GM23338 (cell line): ENCODE measurements at places on chromosomes 3 and 15. TPM values are rescaled to one million over a fixed set of nuclear protein-coding genes. Genes with fewer than 3 reads are reported as not detected.

Gene ITPKA
- 1.5 and 2.1 TPM in 2 replicates for total RNA-seq

- DNase-seq, result peak; percentile 75
Measured at GRCh38 chr3:44318891-44319311, 19.7 kb upstream of the TCAIM start.

DNA sequence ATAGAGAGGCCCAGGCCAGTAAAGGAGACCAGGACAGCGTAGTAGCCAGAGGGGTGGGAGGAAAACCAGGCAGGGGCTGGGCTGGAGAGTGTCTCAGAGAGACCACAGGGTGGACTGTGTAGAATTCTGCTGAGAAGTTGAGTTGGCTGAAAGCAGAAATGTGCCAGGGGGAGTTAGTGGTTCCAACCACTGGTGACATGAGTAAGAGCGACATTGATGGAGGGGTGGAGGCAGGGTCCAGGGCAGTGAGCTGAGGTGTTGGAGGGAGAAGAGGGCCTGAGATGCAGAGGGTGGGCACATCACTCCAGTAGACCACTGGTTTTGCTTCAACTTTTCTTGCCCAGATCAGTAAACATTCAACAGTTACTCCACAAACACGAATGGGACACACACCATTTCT lies 106.5 kb downstream of the ASB7 start:
- no peak for DNase-seq

- peak; percentile 47 for DNase-seq
Measured at GRCh38 chr3:129793942-129794310, 99.6 kb downstream of the TMCC1 start.

- no peak for DNase-seq
Measured at GRCh38 chr3:193116871-193117270, 124.2 kb upstream of the PLAAT1 start.

DNA sequence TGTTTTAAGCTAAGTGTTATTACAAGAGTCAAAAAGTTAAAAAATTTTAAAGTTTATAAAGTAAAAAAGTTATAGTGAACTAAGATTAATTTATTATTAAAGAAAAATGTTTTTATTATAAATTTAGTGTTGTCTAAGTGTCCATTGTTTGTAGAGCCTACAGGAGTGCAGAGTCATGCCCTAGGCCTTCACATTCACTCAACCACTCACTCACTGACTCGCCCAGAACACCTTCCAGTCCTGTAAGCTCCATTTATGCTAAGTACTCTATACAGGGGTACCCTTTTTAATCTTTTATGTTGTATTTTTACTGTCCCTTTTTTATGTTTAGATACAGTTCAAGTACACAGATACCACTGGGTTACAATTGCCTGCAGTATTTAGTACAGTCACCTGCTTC lies 37.2 kb downstream of the EEFSEC start:
- DNase-seq, result no peak
